ENCODE measurements at places on chromosomes 6 and 20.

DNA sequence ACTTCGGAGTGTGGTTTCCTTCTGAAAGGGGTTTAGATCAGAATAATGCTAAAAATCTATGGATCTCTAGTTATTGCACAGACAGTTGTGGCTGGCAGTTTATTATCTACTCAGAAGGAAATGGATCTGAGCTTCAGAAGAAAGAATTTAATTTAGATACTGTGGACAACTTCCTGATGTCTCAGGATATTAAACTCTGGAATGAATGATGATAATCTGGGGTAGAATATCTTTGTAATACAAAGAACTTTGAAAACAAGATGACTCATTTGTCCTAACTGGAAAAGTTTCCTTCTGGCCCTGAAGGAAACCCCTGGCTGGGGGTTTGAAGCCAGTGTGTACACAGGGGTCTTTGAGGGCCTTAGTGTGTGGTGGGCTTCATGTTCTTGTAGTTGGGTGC, 78.0 kb downstream of the EDN3 start:
- no peak for DNase-seq

DNA sequence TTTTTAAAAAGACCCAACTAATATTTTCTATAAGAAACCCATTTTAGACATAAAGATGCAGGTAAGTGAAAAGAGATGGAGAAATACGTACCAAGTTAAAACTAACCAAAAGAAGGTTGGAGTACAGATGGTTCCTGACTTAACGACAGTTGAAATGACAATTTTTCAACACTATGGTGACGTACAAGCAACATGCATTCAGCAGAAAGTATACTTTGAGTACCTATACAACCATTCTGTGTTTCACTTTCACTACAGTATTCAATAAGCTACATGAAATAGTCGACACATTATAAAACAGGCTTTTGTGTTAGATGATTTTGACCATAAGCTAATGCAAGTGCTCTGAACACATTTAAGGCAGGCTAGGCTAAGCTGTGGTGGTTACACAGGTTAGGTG, 228.9 kb downstream of the RNGTT start:
- DNase-seq, result no peak

DNA sequence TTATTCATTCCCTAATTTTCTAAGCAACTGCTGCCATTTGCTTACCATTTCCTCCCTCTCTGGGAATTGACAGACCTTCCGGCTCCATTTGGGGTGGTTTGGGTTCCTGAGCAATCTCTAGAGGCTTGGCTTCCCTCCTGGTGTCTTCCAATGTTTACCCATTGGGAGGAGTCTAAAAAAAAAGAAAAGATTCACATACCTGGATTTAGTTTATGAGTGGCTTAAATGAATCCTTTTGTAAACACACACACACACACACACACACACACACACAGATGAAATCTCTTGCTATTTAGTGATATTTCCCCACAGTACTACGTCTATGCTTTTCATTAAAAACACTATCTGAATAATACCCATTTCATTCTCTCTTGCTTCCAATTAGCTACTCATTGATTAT, 48.3 kb upstream of the TRAF3IP2 start:
- no peak for DNase-seq

DNA sequence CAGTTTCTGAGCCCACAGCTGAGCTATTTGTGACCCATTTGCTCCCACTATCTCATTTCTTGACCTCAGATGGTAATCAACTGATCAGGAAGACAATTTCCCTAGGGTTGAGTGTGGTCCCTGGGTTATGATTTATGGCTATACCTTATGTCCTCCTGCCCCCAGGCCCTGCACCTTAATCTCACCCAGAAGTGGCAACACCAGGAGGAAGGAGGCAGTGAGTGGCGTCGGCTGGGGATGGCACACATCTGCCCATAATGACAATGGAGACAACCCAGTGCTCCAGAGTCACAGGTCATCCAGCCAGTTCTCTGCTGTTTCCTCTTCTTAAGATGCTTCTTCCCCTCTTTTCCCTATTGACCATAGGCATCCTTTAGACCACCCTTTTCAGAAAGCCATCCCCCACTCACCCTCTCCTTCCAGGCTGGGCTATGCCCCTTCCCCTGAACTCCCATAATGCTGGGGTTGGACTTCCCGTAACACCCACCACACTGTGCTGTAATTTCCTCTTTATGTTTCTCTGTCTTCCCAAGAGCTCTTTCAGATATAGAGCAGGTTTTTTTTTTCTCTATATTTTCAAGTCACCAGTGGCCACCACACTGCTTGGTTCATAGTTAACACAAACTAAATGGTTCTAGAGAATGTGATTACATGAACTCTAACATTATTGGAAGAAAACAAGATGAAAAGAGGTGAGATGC, 8.0 kb downstream of the TRIM10 start:
- no peak for DNase-seq

DNA sequence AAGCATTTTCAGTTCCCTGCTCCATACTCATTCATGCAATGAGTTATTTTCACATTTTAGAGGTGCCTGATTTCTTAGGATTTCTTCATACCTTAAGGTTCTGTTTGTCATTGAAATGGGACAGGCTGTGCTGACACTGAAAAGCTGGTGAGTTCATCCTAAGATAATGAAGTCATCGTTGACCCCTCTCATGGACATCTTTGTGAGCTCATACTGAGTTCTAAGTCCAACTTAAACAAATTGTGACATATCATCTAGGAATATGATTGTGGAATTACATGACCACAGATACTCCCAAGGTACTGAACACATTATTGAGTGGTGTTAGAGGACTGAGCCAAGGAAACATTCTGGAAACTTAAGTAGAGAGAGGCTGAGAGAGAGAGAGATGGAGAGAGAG, 224.8 kb upstream of the JAG1 start:
- no peak for DNase-seq

DNA sequence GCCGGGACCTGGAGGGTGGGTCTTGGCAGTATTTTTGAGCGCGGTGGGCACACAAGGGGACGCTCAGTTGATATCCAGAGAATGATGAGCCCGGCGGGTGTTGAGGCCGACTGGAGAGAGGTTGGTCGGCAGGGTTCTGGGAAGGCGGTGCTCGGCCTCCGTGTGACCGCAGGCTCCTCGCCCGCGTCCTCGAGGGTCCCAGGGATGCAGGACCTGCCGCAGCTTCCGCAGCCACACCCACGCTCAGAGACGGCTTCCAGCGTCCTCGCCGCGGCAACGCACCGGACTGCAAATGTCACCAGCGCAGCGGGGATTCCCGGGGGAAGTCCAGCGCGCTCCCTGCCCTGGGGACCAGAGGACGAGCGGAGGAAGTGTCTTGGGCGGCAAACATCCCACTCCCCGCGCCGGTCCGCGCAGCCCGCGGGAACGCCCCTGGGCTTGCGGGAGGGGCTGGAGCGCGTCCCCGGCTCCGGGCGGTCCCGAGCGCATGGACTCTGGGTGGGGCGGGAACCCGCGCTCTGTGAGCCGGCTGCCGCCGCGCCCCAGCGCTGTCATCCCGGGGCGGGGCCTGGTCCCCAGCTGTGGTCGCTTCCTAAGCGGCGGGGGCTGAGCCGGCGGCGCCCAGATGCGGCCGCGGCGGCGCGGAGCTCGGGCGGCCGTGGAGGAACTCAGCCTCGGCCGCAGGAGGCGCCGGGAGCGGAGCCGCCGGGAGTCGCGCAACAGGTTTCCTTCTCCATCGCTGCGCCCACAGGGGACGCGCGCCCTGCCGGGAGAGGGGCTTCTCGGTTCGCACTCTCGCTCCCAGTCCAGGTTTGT, at the start of gene STX11:
TSS of gene STX11 (plus strand) at position 624 of the 816 bp plus-strand sequence. CDS start 36,111 bp downstream, outside the sequence.
- DNase-seq, result peak; percentile 32

- no peak for DNase-seq
Measured at GRCh38 chr6:153092082-153093013, 38.7 kb downstream of the RGS17 start.

DNA sequence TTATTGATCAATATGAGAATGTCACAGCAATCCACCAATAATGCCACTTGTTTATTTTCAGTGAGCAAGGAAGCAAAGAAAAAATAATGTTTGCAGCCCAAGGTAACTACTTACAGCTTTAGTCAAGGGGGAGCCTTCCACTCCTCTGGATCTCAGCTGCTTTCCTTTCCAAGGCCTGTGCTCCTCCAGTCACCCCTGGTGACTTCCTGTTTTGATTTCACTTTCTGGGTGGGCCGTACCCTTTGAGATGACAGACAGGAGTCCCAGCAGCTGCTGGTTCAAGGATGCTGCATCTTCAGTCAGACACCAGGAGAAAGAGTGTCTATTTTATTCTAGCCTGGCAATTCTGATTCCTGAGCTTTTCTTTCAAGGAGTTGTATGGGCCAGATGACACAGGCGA, 5.6 kb upstream of the VNN2 start:
- no peak for DNase-seq

DNA sequence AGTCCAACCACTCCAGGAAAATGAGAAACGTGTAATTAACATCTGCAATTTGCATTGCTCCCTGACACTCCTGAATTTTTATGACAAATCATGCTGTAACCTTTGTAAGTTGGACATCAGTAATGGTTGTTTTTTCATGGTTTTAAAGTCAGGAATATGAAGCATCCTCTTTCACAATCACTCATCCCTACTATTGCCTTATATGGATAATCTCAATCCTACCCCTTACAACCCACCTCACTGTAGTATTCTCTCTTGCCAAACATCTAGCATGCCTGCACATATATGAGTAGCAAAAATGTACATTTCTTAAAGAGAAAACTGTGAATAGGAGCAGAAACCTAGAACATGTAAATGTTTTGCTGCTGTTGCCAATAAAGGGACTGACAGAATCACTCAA, 729.5 kb downstream of the KIF16B start:
- DNase-seq, result no peak

DNA sequence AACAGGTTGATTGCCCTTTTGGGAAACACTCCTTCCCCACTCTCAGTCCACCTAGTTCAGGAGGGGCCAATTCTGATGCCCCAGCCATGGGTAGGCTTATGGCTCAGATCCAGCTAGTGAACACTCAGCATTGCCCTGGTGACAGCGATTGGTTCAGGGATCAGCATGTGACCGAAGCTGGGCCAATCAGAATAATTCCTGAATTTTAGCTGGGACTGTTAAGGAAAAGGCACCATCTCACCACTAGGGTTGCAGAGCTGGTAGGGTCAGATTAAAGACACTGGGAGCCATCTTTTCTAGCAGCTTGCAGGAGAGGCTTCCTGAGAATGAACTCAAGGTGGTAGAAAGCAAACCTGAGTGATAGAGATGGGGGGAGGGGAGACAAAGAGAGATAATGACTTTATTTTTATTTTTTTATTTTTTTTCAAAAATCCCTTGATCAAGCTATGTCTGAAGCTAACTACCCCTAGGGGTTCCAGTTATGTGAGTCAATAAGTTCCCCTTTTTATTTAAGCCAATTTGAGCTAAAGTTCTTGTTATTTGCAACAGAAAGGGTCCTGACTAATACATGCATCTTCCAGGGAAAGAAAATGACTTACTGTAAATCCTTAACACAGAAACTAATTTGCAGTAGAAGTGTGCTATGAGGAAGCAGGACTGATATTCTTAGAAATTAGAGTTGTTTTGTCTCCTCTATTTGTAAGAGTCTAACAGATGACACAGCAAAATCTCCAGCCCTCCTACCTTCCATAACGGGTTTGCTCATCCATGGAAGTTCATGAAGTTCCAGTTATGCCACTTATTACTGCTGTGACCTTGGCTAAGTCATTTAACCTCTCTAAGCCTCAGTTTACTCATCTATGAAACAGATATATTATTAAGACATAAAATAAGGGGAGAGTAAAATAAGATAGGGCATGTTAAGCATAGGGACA, 44.7 kb downstream of the EYA2 start:
- peak; percentile 69 for DNase-seq

DNA sequence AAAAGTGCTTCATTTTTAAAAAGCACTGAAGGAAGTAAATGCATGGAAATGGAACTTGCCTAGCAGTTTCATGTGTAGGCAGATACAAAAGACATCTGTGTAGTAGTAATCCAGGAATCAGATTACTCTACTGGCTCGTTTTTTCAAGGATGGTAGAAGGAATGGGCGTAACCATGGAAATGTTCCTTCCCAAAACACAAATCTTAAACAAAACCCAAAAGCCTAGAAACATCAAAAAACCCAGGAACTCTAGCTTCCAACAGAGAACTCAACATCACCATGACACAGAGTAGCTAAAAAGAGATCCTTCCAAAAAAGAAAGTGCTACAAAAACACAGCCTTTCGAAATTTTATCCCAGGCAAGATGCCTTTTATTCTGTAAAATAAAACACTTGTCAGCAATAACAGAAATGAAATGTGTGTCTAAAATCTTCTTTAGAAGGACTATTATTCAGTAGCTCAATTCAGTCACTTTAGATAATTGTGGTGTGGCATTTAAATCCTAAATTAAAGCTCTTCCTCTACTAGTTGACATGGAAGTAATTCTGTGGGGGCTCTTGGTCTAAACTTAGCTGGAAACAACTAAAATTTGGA, 81.7 kb downstream of the FAM217A start:
- DNase-seq, result peak; percentile 28

DNA sequence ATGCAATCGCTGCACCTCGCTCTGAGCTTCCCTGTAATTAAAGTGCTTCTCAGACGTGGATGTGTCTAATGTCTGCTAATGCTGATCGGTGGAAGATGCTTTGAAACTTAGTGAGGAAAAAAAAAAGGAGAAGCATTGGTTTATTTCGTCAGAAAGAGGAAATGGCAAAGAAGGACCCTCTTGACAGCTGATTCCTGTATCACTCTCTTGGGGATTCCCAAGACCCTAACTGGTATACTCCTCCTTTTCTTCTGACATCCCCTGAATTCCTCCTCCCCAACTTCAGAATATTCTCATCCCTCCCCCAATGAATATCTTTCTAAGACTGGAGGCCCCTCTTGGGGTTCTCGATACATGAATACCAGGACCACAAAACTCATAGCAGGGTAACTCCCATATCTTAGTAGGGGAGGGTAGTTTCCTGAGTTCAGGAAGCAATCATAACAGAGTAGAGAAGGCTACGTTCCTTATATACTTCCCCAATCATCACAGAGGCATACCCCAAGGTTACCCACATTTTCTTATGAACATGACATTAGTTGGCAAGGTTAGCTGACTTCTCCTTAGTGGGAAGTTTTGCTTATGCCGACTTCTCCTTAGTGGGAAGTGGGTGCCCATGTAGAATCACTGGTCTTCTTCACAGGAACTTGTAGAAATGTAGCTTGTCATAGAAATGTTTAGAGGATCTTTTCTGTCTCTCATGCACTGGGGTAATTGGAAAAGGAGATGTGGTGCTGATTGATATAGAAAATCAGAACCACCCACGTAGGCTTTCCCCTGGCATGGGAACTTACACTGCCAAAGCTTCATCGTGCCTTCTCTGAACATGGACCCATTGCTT, 63.8 kb upstream of the ATXN1 start:
- DNase-seq, result no peak

GRCh38 chr20:916825-917224, 691 bp upstream of the ANGPT4 start:
- DNase-seq, result no peak

- no peak for DNase-seq
Measured at GRCh38 chr6:108896111-108896661, 48.0 kb downstream of the ARMC2 start.

GRCh38 chr6:3405679-3406078, 51.2 kb downstream of the SLC22A23 start:
- DNase-seq, result no peak

- DNase-seq, result no peak
Measured at GRCh38 chr6:96236471-96236870, 220.7 kb downstream of the FUT9 start.
